ENCODE measurements at places on chromosomes 5 and 9.

DNA sequence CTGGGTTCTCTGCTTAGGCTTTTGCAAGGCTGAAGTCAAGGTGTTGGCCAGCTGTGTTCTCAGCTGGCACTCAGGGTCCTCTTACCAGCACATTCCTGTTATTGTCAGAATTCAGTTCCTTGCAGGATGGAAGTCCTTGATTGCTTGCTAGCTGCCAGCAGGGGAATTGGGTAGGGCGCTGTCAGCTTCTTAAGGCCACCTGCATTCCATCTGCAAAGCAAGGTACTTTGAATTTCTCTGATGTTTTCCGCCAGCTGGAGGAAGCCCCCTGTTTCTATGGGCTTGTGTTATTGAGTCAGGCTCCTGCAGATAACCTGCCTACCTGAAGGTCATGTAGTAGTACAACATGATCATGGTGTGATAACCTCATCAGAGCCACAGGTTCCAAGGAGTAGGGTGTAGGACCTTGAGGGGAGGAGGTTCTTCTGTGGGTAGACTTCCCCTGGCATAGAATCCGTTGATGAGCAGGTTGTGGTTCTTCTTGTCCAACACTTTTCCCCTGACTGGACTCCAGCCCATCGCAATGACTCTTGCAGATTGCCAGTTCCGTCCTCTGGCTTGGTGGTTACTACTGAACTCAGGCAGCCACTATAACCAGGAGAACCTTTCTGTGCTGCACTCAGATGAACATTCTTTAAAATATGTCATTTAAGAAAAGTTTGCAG lies 6.8 kb downstream of the TENT4A start:
- no peak for DNase-seq

DNA sequence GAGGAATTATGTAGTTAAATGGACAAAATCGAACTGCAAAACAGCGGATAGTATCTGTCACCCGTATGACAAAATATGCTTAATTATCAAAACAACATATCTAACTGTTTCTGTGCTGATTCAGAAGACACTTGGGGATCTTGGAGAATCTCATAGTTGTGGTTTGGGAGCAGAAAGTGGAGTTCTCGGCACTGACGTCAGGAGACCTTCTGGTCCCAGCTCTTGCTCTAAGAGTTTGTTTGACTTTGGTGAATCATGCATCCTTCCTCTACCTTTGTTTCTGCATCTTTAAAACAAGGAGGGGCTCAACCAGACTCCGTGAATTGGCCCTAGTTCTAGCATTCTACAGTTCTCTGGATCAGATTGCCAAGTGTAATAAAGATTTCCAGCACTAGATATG lies 37.0 kb upstream of the TAF1L start:
- DNase-seq = no peak

DNA sequence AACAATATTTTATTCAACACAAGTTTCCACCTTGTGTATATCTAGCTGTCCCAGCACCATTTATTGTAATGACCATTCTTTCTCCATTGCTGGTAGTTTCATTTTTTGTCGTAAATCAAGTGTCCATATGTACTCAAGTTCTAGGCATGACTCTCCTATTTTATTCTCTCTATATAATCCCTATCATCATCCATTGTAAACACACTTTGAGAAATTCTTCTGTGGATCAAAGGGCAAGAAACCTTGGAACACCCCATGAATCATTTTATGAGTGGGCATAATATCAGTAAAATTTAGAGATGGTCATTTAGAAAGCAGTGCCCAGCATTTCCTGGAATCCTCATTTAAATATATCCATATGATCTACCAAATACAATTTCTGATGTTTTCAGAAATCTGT lies 35.8 kb upstream of the SPATA31D4 start:
- no peak for DNase-seq

DNA sequence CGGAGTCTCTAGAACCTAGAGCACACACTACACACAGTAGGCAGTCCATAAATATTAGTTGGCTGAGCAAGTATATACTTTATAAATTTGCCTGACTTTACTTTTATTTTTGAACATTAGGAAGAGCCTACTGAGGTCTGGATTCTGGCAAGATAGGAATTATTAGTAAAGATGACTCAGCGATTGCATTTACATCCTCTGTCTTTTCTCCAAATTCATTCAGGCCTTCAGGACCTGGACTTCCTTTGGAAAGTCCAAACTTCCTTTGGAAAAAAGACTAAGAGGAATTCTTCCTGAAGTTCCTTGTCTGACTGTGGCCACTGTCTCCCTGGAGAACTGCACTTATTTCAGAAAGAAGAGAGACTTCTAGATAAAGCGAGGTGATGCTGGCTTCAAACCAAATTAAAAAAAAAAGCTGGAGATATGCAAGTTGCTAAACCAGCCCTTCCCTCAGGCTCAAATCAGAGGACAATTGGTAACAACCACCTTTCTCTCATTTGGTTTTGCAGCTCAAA lies 251.3 kb downstream of the GAS1 start:
- no peak for DNase-seq

DNA sequence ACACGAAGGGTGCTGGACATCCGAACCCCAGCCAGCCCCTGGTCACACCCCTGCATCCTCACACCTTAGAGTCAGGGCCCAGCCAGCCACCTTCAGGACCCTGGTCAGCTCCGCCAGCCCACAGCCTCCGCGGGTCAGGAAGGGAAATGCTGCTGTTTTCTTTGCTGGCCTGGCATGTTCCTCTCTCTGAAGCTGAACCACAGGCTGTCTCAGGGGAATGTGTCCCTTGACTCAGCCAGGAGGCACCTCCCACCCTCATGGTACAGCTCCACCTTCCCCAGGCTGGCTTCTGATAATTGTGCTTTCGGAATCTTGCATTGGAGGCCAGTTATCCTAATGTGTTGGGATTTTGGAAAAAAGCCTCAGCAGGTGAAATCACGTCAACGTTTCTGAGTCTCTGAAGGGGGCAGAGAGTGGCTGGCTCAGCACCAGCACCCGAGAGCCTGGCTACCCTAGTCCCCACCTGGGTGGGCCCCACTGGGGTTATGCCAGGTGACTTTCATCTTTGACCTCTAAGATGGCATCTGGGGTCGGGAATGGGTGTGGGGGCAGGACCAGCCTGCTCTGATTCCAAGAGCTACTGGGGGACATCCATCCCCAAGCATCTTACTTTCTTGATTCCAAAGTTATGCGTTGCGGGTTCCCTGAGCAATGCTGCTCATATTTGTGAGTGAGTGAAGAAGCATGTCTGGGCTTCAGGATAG lies 9.8 kb upstream of the OLFM1 start:
- peak; percentile 65 for DNase-seq

- peak; percentile 86 for DNase-seq
These were observed 130.3 kb downstream of the ENTREP1 start for GRCh38 chr9:69455311-69455710.

DNA sequence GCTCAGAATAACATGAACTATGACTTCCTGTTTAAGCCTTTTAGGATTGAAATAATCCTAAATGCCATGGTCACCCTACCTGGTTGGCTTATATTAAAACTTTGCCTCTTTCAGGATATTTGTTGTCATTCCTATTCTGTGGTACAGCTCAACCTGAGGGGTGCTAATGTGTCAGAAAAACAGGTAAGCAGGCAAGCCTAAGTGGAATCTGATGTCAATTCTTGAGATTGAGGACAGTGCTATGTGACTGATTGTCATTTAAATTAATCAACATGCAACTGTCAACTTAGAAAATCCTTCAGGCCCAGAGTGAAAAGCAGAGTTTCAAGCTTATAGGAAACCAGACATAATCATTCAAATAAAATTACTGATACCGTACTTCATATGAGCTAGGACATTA lies 2.6 kb upstream of the RORB start:
- DNase-seq = no peak

- DNase-seq = no peak
These were observed 6.2 kb downstream of the GZMK start for GRCh38 chr5:55030220-55030619.

- DNase-seq = no peak
These were observed 310.1 kb downstream of the ADAMTS6 start for GRCh38 chr5:65171645-65172044.

- DNase-seq = no peak
These were observed 3.6 kb upstream of the ARAP3 start for GRCh38 chr5:141685591-141685990.

GRCh38 chr5:132449060-132449459 lies 41.5 kb downstream of the IRF1 start:
- DNase-seq = no peak

GRCh38 chr5:81906086-81906485 lies 65.7 kb upstream of the ATG10 start:
- DNase-seq = no peak

GRCh38 chr9:134150557-134151214 lies 13.7 kb downstream of the RNU6ATAC start:
- no peak for DNase-seq

- peak; percentile 13 for DNase-seq
These were observed 339.9 kb downstream of the ASTN2 start for GRCh38 chr9:117074784-117075520.

DNA sequence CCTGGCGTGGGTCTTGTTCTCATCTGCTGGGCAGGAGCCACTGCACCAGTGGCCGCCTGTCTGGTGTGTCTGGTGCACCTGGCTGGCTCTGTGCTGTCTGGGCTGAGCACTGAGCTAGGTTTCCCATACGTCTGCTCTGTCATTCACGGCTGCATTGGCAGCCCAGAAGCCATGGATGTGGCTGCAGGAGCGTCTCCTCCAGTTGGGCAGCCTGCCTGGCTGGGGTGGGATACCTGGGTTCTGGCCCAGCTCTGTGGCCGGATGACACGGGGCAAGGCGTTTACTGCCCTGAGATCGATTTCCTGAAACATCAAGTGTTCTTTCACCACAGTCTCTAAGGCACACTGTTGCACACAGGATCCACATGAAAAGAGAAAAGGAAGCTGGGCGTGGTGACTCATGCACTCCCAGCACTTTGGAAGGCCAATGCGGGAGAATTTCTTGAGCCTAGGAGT lies 25.5 kb upstream of the SLC25A51 start:
- DNase-seq = no peak

GRCh38 chr5:107294211-107294550 lies 376.6 kb downstream of the EFNA5 start:
- no peak for DNase-seq
